ENCODE measurements at places on chromosomes 7 and 10. TPM values are rescaled to one million over a fixed set of nuclear protein-coding genes. Genes with fewer than 3 reads are reported as not detected.

Gene ZNF736
- total RNA-seq, result 9.0 TPM

Gene CYP26A1
- total RNA-seq, result not detected

Gene C10orf71
- total RNA-seq, result not detected

Gene ANK3
- 3.2 TPM for total RNA-seq

Gene SORCS1
- 0.08 TPM for total RNA-seq

Gene CRTAC1
- total RNA-seq, result not detected

Gene WASHC2C
- 18.4 TPM for total RNA-seq

Gene CHST3
- 10.3 TPM for total RNA-seq

Gene AGR3
- not detected for total RNA-seq

Gene ARHGEF5
- 3.4 TPM for total RNA-seq

Gene GPR26
- total RNA-seq, result not detected

Measured in epithelial cell of alveolus of lung (primary cell).